ENCODE measurements at places on chromosomes 7 and 10. TPM values are rescaled to one million over a fixed set of nuclear protein-coding genes. Genes with fewer than 3 reads are reported as not detected.

- H3K27ac ChIP-seq = peak overlapping the region; percentile 97
- peak overlapping the region; percentile 14 for H3K4me3 ChIP-seq
- DNase-seq = no peak
- no peaks in the 10 kb centered on the region for H3K36me3 ChIP-seq
- H3K4me1 ChIP-seq = peaks cover 55% of the 10 kb centered on the region
These were observed 3.4 kb downstream of the STAM start for GRCh38 chr10:17647326-17647725.

DNA sequence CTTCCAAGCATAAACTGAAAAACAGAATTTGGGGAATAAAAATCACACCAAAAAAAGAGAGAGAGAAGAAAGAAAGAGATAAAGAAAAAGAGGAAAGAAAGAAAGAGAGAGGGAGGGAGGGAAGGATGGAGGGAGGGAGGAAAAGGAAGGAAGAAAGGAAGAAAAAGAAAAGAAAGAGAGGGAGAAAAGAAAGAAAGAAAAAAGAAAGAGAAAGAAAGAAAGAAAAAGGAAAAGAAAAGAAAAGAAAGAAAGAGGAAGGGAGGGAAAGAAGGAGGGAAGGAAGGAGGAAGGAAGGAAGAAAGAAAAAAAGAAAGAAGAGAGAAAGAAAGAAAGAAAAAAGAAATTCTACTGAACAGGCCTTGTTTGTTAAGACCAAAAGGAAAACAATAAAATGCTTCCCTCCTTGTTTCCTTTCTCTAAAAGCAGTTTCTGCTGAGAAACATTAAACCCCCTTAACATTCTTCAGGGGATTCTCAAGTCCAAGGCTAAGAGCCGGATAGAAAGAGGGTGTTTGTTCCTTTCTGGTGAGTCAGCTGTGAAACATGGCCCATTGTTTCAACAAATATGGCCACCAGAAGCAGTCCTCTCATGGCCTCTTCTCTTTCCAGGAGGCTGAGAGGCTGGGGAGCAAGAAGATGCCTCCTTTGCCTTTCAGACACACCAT is 46.9 kb upstream of the GPAM start:
- H3K27ac ChIP-seq = no peak overlapping the region
- H3K4me3 ChIP-seq = no peak overlapping the region
- DNase-seq = no peak
- peaks cover 27% of the 10 kb centered on the region for H3K4me1 ChIP-seq
- H3K36me3 ChIP-seq = no peaks in the 10 kb centered on the region

- H3K4me3 ChIP-seq = no peak overlapping the region
- H3K27ac ChIP-seq = no peak overlapping the region
- no peaks in the 10 kb centered on the region for H3K27me3 ChIP-seq
- H3K36me3 ChIP-seq = no peaks in the 10 kb centered on the region
These were observed 14.7 kb upstream of the TIAL1 start for GRCh38 chr10:119611433-119611832.

- no peak overlapping the region for H3K4me3 ChIP-seq
- peak overlapping the region; percentile 41 for H3K27ac ChIP-seq
- H3K36me3 ChIP-seq = no peaks in the 10 kb centered on the region
- no peaks in the 10 kb centered on the region for H3K27me3 ChIP-seq
These were observed 70.5 kb downstream of the ZMIZ1 start for GRCh38 chr10:79139124-79139835.

- H3K4me3 ChIP-seq = no peak overlapping the region
- no peaks in the 10 kb centered on the region for H3K36me3 ChIP-seq
- peak; percentile 69 for DNase-seq
- H3K27me3 ChIP-seq = no peaks in the 10 kb centered on the region
- H3K4me1 ChIP-seq = peaks cover 10% of the 10 kb centered on the region
These were observed 229.8 kb downstream of the DNAJB6 start for GRCh38 chr7:157566631-157567006.

TSPAN15 gene
- 14.5 TPM for polyA plus RNA-seq

UBN2 gene
- 1.2 TPM for polyA plus RNA-seq

AGAP5 gene
- 5.8 TPM for polyA plus RNA-seq
